Caudate nucleus (tissue), 63 donors: ENCODE measurements at places on chromosomes 11 and 22.

GRCh38 chr22:27474112-27474571 is 327.4 kb downstream of the MN1 start:
- DNase-seq: no peak

GRCh38 chr11:57276971-57277675 is 40.1 kb upstream of the APLNR start:
- DNase-seq: no peak

DNA sequence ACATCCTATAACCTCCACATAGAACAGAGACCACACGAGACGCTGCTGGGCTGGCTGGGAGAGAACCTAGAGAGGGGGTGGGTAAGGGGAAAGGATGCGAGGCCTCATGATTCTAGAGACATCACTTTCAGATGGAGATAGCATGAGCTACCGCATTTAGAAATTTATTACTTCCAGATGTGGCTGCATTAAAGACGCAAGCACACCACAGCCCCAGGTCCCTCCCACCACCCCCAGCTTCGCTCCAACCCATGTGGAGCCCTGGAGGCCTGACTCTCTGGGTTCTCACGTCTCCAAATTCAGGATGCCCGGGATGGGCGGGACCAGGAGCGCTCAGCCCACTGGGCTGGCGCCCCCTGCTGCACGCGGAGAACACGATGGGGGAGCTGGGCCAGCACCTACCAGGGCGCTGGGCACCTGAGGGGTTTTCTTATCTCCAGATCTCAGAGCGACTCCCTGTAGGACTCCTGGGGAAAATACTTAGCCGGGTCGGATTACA is 13.6 kb downstream of the MRPL21 start:
- DNase-seq: no peak

- no peak for DNase-seq
Measured at GRCh38 chr11:135075740-135076139, 663.7 kb upstream of the B3GAT1 start.

DNA sequence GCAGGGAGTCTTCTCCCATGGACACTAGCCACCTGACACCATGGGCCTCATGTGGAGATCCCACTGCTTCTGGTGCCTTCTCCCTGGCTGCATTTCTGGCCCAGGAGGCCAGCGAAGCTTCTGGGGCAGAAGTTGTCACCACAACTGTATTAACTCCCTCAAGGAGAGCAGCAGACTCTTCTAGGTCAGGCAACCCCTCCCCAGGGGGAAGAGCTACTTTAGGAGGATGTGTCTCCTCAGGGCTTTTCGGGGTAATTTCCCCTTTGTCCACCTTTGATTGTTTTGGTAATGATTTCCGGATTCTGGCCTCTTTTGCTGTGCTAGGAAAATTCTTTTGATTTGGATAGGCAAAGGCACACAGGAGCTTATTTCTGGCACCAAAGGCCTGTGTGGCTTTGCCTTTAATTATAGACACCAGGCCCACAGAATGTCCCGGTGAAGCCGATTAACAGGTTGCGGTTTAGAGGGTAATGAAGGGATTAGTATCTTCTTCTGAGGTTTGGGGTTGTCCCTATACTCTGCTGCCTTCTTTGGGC is 8.9 kb upstream of the UCP2 start:
- DNase-seq: no peak

DNA sequence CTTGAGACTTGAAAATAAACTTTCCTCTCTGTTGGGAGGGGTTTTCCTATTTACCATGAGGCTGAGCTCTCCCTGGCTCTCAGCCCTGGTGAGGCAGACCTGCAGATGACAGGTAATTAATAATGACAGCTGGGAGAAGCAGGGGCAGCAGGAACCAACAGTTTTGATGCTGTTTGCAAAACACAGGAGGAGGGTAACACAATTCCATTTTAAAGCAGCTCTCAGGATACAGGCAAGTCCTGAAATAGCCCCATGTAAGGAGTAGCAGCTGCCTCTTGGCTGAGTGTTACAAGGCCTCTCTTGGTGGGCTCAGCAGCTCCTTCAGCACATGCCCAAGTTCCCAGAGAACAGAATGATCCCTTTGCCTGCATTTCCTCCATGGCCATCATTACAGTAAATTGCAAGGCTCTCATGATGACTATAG is 13.3 kb downstream of the PARVA start:
- DNase-seq: no peak

GRCh38 chr11:45924036-45924915 is 1.8 kb downstream of the LARGE2 start:
- DNase-seq: no peak

- no peak for DNase-seq
Measured at GRCh38 chr11:112216561-112217105, 9.6 kb upstream of the PTS start.

GRCh38 chr22:17637490-17638181 is 921 bp upstream of the BCL2L13 start:
- no peak for DNase-seq

DNA sequence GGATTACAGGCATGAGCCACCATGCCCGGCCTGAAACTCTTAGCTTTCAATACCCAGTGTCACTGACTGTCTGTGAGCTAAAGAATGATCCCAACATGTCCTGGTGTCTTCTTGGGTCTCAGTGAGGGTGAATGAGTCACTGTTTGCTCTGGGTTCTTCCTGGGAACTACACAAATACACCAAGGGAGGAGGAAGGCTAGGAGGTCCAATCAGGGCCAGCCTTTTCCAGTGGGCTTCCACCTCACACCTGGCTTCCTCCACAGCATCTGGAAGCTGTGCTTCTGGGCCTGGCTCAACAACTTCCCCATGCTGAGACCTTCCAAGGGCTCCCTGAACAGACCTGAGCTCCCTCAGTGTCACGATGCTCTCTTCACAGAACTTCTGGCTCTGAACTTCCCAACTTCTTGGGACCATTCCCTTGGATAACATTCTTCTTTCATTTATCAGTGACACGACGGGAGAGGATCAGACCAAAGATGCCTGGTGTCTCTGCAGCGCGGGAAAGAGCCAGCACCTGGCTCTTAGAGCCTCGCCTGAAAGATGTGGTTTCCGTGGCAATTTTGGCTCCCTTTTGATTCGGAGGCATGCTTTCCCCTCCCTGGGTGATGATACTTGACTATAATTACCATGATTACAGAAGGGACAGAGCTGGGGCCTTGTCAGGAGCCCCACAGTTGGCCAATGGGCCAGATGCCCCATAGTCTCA is 22.3 kb upstream of the CHRM4 start:
- DNase-seq: no peak

DNA sequence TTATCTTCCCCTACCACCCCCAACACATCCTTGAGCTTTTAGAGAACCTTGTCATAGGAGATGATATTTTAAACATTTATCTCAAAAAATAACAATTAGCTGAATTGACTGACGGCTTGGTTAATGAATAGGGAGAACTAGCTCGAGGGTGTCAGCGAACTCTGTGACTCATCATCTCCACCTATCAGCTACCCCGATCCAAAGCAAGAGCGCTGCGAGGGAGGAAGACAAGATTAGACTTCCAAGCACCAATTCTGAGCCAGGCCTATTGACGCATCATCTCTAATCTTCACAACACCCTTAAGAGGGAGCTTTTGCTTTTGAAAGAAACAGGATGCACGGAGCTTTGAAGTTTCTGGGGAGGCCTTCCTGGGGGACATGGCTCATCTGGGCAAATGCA is 51.0 kb upstream of the GALNT18 start:
- no peak for DNase-seq

- DNase-seq: peak; percentile 82
Measured at GRCh38 chr11:63614136-63614671, at the start of gene PLAAT3. PLAAT3 (minus strand) TSS chr11:63614433; CDS start chr11:63614014, 419 bp downstream.

DNA sequence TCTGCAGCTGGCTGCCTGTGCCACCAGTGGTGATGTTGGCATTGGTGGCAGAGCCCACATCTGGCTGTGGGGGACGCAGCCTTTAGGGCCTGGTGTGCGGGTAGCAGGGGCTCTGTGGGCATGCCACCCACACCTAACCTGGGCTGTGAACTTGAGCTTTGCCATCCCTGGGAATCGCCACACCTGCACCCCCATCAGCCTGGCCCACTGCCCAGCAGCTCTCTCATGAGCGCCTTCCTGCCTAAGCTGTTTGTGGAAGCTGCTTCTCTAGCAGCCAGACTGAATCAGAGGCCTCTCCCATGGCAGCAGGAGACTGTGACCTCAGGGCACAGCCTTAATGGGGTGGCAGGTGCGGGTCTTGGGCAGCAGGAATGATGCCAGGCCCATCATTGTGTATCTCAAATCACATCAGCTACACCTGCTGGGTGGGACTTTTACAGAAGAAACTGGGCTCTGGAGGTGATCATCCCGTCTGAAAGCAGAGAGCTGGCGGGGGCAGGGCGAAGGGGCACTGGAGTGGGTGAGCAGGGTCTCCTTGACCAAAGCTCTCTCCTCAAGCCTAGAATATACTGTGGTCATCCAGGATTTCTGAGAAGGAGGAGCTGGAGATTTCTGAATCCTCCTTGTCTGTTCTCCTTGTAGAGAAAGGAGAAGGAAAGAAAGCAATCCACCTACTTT is 17.8 kb upstream of the CARS1 start:
- DNase-seq: no peak

GRCh38 chr11:122059565-122059964 is 56.5 kb downstream of the BLID start:
- no peak for DNase-seq

- DNase-seq: no peak
Measured at GRCh38 chr11:109037856-109038780, 373.2 kb downstream of the DDX10 start.

- DNase-seq: no peak
Measured at GRCh38 chr22:29733362-29734201, 13.8 kb downstream of the CABP7 start.

DNA sequence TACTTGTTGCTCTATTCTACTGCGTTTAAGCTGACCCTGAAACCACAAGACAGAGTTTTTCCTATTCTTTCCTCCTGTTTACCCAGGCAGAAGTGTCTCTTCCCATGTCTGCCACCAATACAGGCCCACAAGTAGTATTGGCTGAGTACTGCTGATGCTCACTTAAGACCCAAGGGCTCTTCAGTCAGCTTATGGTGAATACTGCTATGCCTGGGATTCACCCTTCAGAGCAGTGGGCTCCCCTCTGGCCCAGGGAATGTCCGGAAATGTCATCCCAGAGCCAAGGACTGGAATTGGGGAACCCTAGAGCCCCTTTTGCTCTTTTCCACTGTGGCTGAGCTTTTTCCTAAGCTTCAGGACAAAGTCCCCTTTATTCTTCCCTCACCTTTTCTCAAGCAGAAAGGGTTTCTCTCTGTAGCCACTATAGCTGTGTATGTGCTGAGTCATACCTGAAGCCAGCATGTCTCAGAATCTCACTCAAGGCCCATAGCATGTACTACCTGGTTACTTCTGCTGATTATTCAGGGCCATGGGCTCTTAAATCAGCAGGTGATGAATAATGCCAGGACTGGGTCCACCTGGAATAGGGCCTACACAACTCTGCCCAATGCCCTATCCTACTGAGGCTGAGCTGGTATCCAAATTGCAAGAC is 745.8 kb upstream of the ANO5 start:
- DNase-seq: no peak

GRCh38 chr22:29061773-29062172 is at the start of gene C22orf31:
C22orf31 (minus strand) TSS chr22:29061831; CDS start chr22:29061792, 39 bp downstream.
- no peak for DNase-seq

DNA sequence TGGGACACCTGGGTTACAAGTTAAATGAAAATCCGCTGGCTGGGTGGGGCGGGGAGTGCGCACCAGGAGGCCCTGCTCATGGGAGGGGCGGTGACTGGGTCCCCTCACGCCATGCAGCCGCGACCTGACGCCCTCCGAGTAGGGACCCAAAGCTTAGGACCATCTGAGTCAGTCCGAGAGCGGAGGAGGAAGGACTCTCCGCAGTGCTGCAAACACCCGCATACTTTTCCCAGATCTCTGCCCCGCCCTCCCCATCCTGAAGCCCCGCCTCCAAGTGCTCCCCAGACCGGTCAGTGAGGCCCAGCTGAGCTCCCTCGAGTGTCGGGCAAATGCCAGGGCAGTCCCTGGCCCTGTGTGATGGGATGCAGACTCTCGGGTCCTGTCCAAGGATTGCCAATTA is 6.6 kb upstream of the FLI1 start:
- DNase-seq: no peak

- no peak for DNase-seq
Measured at GRCh38 chr11:130031056-130031455, 28.4 kb upstream of the PRDM10 start.

GRCh38 chr11:113644605-113645004 is 61.5 kb downstream of the TMPRSS5 start:
- DNase-seq: no peak

DNA sequence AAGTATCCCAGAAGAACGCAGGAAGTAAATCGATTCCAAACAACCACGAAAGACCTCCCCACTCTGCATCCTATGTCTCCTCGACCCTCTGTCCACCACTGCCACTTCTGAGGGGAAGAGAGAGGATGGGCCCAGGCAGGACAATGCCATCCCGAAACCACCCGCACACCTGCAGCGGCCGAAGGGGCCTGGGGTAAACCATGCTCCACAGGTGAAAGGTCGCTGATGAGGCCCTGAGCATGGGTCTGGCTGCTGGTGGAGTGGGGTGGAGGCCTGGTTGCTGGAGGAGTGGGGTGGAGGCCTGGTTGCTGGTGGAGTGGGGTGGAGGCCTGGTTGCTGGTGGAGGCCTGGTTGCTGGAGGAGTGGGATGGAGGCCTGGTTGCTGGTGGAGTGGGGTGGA is 13.1 kb downstream of the TOLLIP start:
- no peak for DNase-seq

DNA sequence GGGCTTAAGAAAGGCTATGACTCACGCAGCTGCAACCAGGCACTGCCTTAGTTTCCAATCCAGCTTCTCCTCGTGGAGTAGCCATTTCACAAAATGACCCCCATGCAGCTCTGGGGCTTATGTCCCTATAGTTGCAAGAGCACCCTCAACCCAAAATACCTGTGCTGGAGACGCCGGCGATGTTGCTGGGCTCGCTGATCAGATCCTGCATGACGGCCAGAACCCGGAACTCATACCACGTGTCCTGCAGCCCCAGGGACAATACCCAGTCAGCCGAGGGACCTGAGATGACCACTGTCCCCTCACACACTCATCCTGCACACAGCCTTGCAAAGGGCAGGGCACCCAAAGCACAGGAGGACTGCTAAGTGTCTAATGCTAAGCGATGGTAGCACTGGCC is 32.1 kb downstream of the IGSF9B start:
- no peak for DNase-seq

GRCh38 chr11:72720047-72720446 is 32.2 kb downstream of the ARAP1 start:
- DNase-seq: no peak

DNA sequence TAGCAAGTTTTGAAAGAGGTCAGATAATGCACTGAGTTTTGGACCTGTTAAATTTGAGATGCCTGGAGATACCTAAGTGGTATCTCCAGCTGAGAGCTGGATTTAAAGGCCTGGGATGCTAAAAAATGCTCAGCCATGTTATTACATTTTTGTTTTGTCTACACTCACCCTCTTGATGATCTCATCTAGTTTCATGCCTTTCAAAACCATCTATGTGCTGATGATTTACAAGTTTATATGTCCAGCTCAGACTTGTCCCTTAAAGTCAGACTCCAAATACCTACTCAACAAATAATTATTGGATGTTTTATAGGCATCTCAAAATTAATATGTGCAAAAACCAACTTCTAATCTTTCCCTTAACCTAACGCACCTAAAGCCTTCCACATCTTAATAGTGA is 103.6 kb upstream of the OR9G4 start:
- DNase-seq: no peak
